ENCODE measurements at places on chromosomes 4 and X.

- no peak for DNase-seq
Observed at GRCh38 chr4:38967260-38968095, 64.7 kb downstream of the TMEM156 start.

- DNase-seq, result no peak
Observed at GRCh38 chr4:84385203-84385602, 113.9 kb downstream of the NKX6-1 start.

GRCh38 chr4:96016634-96017299, 176.9 kb downstream of the PDHA2 start:
- no peak for DNase-seq

- DNase-seq, result no peak
Observed at GRCh38 chrX:96764864-96765263, 80.2 kb downstream of the DIAPH2 start.

- DNase-seq, result no peak
Observed at GRCh38 chr4:112881842-112882241, 167.6 kb upstream of the ANK2 start.

GRCh38 chrX:100048156-100048555, 361.9 kb downstream of the PCDH19 start:
- no peak for DNase-seq

DNA sequence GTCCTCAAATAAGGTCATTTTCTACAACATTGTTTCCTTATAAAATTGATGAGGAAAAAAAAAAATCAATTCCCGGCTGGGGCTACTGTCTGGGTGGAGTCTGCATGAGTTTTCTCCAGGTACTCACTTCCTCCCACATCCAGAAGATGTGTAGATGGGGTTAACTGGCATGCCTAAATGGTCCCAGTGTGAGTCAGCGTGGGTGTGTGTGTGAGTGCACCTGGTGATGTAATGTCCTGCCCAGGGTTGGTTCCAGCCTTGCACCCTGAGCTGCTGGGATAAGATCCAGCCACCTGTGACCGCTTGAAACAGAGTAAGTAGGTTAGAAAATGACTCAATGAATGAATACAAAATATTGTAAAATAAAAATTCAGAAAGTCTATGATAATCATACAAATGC, 11.1 kb downstream of the USP26 start:
- DNase-seq, result no peak

- no peak for DNase-seq
Observed at GRCh38 chr4:19807505-19807904, 444.2 kb upstream of the SLIT2 start.

- DNase-seq, result no peak
Observed at GRCh38 chr4:8276358-8277240, 7.0 kb downstream of the HTRA3 start.

- DNase-seq, result peak; percentile 11
Observed at GRCh38 chrX:100615005-100615404, 21.6 kb downstream of the TSPAN6 start.

- DNase-seq, result no peak
Observed at GRCh38 chrX:14676431-14676830, 147.1 kb downstream of the GLRA2 start.

- no peak for DNase-seq
Observed at GRCh38 chr4:122661176-122662160, 40.6 kb upstream of the IL21 start.

- DNase-seq, result no peak
Observed at GRCh38 chr4:179467878-179468277, 2025.6 kb upstream of the AGA start.

DNA sequence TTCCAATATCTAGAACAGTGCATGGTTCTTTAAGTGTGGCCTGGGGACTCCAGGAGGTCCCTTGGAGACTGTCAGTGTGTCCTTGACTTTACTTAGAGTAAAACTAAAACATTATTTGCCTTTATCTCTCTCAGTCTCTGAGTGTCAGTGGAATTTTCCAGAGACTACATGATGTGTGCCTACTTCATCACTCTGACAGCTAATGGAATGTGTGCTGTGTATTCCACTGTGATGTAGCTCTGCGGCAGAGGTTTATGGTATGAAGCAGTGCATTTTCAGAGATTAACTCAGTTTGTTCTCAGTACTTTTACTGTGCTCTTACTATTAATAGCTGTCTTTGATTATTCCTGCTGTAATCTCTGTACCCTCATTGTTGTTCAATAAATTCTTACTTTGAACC, 85.6 kb downstream of the MANBA start:
- no peak for DNase-seq

DNA sequence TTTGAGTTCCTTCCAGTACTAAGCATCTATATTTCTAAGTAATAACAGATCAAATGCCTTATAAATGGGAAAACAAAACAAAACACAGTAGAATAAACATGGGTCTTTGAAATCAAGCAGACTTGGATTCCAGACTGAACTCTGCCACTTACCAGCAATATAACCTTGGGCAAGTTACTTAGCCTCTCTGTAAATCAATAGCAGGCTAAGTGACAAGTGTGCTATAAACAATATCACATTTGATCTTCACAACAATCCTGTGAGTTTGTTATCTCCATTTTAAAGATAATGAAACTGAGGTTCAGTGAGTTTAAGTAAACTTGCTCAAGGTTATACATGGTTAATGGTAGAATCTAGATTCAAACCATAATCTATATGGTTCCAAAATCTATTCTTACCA, 165.8 kb downstream of the GPC3 start:
- DNase-seq, result no peak

GRCh38 chr4:92382128-92382527, 78.4 kb downstream of the GRID2 start:
- no peak for DNase-seq

DNA sequence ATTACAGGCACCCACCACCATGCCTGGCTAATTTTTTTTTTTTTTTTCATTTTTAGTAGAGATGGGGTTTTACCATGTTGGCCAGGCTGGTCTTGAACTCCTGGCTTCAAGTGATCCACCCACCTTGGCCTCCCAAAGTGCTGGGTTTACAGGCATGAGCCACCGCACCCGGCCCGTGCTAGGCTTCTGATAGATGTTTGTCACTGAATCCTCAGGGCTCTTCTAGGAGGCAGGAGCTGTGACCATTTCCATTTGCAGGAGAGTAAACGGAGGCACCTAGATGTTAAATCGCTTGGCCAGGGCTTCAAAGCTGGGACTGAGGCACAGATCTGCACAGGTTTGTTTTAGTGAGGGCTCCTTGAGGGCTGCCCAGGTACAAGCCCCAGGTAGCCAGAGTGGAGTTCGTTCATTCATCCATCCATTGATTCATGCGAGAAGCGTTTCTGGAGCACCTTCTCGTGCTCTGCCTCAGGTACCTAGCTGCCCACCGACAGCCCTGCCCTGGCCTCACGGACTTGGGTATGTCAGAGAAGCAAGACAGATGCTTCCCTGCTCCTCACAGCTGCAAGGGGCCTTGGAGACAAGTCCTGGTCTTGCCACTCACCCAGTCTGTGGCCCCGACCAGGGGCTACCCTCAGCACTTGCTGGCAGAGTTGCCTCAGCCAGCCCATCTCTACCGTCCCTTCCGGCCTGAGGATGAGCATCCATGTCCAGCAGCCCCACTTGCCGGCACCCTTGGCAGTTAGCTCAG, 106.4 kb downstream of the PSAPL1 start:
- no peak for DNase-seq

- peak; percentile 23 for DNase-seq
Observed at GRCh38 chrX:42398967-42399631, 378.9 kb downstream of the PPP1R2C start.

- DNase-seq, result no peak
Observed at GRCh38 chr4:7171191-7171900, 21.0 kb upstream of the SORCS2 start.

- peak; percentile 57 for DNase-seq
Observed at GRCh38 chr4:139416073-139416673, 37.7 kb upstream of the RAB33B start.

DNA sequence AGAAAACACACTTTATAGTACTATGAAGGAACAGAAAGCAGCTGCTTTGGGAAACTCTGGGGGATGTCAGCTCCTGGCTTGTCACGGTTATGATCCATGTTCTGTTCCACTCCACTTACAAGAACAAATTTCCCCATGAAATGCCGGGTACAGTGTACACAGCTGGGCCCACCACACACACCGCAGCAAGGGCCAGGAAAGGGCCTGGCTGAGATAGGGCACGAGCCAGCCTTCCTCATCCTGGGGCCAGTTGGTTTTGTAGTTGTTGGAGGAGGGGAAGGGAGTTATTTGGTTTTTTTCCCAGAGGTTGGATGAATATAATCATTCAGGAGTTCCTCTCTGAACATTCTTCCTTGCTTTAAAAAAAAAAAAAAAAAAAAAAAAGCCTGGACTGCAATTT, 56.8 kb downstream of the SEPSECS start:
- no peak for DNase-seq

DNA sequence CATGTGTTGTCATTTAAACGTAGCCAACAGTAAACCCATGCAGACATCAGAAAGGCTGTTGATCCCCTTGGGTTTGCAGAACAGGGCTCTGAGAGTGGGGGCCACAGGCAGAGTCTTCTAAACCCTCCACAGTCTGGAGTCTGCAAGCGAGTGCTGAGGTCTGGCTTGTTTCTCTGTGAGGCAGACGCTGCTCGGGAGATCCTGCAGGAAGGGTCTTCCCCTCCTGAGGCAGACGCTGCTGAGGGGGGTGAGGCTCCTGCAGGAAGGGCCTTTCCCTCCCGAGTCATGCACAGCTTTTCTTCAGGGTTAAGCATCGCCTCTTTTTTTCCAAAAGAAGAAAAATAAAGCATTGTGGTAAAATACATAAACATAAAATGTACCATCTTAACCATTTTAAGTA, 17.1 kb upstream of the PDE6B start:
- no peak for DNase-seq

- DNase-seq, result no peak
Observed at GRCh38 chrX:19785647-19786046, 101.8 kb downstream of the SH3KBP1 start.

- DNase-seq, result no peak
Observed at GRCh38 chr4:40046311-40046980, 10.2 kb upstream of the N4BP2 start.

GRCh38 chr4:97394653-97395052, 748.6 kb downstream of the STPG2 start:
- no peak for DNase-seq

DNA sequence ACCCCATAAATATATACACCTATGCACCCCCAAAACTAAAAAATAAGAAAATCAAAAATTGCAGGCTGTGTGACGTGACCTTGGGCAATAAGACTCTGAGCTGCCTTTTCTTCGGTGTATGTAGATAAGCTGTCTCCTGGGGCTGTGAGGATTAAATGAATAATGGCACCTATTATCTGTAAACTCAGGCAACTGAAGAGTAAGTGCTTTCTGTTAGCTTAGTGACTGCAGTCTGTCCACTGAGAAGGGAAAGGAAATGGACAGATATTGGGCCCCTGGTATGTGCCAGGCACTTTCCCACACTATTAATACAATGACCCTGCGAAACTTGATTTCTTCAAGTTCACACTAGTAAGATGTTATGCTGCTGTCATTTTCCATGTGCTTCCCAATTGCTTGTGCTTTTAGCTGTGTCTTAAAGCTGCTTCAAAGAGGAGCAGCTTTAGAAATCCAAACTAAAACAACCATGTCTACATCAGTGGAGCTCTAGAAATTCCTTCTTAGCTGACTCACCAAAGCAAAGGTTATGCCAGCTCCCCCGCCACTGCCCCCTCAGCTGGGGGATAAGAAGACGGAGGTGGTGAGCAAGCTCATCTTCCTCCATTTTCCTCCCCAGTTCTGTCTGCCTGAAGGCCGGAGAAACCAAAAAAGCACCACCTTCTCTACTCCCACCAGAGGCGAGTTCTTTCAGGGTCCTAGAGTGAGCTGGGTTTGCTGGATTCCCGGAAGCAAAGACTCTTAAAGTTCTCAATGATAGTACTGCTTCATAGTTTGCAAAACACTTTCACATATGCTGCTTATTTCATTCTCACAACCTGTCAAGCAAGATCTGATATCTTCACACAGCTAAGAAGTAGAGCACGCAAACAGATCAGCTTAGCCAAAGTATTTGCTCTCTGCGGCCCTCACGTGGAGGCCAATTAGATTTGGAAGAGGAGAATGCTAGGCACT, 8.8 kb upstream of the DGAT2L6 start:
- DNase-seq, result no peak

DNA sequence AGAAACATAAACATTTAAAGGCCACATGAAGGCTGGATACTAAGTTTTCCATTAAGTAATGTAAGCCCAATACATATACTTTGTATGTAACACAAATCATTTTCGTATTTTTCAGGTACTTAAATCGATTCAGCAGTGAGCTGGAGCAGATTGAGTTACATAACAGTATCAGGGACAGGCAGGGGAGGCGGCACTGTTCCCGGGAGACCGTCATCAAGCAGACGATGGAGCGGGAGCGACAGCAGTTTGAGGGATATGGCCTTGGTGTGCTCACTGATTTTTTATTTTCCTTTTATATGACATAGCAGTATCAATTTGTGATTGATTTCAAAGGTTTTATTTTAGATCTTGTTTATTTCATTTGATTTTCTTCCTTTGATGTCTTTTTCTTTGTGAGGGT, 20.7 kb downstream of the TMA16 start:
- no peak for DNase-seq

DNA sequence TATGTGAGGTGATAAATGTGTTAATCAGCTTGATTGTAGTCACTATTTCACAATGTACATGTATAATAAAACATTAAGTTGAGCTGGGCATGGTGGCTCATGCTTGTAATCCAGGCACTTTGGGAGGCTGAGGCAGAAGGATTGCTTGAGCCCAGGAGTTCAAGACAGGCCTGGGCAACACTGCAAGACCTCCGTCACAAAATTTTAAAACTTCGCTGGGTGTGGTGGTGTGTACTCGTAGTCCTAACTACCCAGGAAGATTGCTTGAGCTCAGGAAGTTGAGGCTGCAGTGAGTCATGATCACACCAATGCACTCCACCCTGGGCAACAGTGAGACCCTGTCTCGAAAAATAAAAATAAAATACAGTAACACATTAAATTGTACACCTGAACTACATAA, 20.1 kb downstream of the LYAR start:
- peak; percentile 72 for DNase-seq

- DNase-seq, result no peak
Observed at GRCh38 chrX:40852586-40852985, 117.2 kb upstream of the MED14 start.

- DNase-seq, result no peak
Observed at GRCh38 chrX:87409113-87409841, 108.3 kb upstream of the KLHL4 start.

GRCh38 chr4:138561906-138562305, 319.8 kb upstream of the SLC7A11 start:
- no peak for DNase-seq

DNA sequence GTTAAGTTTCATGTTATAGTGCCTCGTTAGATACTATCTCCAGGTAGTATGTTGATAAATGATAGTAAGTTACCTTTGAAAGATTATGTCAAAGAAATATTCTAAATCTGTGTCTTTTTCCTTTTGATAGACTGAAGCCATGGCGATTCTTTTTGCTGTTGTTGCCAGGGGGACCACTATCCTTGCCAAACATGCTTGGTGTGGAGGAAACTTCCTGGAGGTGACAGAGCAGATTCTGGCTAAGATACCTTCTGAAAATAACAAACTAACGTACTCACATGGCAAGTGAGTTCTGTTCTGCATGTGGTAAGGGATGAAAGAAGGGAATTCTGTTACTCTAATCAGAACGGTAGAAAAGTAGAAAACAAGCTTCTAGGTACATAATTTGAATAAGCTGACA, 8.2 kb downstream of the VAMP7 start:
- no peak for DNase-seq

GRCh38 chrX:703466-703865, 72.9 kb downstream of the SHOX start:
- DNase-seq, result no peak

Data from CD4-positive, alpha-beta T cell treated with Interleukin-10 for 1 hour (primary cell).